ENCODE measurements at places on chromosomes 12 and 14. TPM values are rescaled to one million over a fixed set of nuclear protein-coding genes. Genes with fewer than 3 reads are reported as not detected.

Gene SLC4A8
- 5.7 TPM for total RNA-seq

Gene CDKL1
- total RNA-seq: 17.2 TPM

Gene LMBR1L
- 60.3 TPM for total RNA-seq

Gene PLEKHH1
- total RNA-seq: 6.1 TPM

DNA sequence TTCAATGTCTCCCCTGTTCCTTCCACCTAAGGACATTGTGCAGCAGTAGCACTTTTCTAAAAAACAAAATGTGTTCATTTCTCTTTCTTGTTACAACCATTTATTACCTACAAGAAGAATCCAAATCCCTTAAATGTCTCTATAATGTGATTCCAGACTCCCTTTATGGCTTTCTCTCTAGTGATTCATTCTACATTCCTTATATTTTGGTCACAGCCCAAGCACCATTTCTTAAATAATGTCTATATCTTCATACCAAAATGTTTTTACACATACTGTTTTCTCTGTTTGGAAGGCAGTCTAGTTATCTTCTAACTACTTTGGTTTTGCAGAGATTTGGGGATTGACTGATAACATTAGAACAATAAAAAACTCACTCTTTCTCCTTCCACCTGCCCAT, 1037.3 kb upstream of the FLRT2 start:
- no peaks in the 10 kb centered on the region for H3K27me3 ChIP-seq
- H3K27ac ChIP-seq: no peak overlapping the region
- H3K4me1 ChIP-seq: no peaks in the 10 kb centered on the region

- no peaks in the 10 kb centered on the region for H3K36me3 ChIP-seq
- peaks cover 31% of the 10 kb centered on the region for H3K4me1 ChIP-seq
- H3K4me3 ChIP-seq: no peak overlapping the region
Measured at GRCh38 chr14:61610900-61611299, 84.4 kb upstream of the HIF1A start.

- DNase-seq: no peak
- no peak overlapping the region for H3K4me3 ChIP-seq
- no peak overlapping the region for H3K27ac ChIP-seq
- no peaks in the 10 kb centered on the region for H3K36me3 ChIP-seq
- H3K27me3 ChIP-seq: no peaks in the 10 kb centered on the region
Measured at GRCh38 chr12:11654802-11655201, 5.3 kb downstream of the ETV6 start.

- H3K4me1 ChIP-seq: no peaks in the 10 kb centered on the region
- no peak overlapping the region for H3K4me3 ChIP-seq
- H3K36me3 ChIP-seq: no peaks in the 10 kb centered on the region
Measured at GRCh38 chr14:98890556-98891340, 381.2 kb downstream of the BCL11B start.

- no peak for DNase-seq
- H3K27ac ChIP-seq: peak overlapping the region; percentile 92
- peaks cover 13% of the 10 kb centered on the region for H3K36me3 ChIP-seq
- no peaks in the 10 kb centered on the region for H3K27me3 ChIP-seq
Measured at GRCh38 chr12:48351022-48351708, 446 bp upstream of the ZNF641 start.

DNA sequence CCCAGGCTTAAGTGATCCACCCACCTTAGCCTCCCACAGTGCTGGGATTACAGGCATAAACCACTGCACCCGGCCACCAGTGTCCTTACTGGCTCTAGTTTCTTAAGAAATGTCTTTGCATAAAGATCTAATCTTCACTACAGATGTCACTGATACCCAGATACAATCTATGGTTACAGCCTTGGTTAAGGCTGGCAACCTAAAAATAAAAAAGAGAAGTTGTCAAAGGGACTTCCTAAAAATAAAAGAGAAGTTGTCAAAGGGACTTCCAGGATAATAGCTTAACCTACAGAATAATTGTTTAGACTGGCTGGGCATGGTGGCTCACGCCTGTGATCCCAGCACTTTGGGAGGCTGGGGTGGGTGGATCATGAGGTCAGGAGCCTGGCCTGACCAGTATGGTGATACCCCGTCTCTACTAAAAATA, 27.6 kb downstream of the ETFBKMT start:
- H3K4me3 ChIP-seq: no peak overlapping the region
- H3K27me3 ChIP-seq: no peaks in the 10 kb centered on the region
- H3K4me1 ChIP-seq: peaks cover 19% of the 10 kb centered on the region

GRCh38 chr14:63454436-63454835, 88.7 kb downstream of the PPP2R5E start:
- H3K36me3 ChIP-seq: no peaks in the 10 kb centered on the region
- no peak overlapping the region for H3K4me3 ChIP-seq
- peaks cover 11% of the 10 kb centered on the region for H3K4me1 ChIP-seq

DNA sequence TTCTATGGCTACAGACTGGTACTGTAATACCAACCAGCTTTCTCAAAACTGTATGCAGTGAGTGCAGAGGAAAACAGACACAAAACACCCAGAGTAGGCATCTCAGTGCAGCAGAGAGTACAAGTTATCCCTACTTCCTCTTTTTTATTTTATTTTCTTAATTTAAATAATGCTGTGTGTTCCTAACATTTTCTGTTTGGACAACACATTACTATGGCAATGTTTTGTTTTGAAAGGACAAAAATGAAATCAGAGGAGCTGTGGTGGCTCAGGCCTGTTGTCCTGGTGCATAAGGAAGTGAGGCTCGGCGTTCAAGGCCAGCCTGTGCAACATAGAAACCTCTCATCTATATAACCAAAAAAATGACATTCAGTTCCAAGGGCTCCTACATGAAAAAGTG, 33.7 kb upstream of the SELPLG start:
- DNase-seq: no peak
- peak overlapping the region; percentile 89 for H3K27ac ChIP-seq
- H3K4me1 ChIP-seq: peaks cover 61% of the 10 kb centered on the region
- no peaks in the 10 kb centered on the region for H3K27me3 ChIP-seq

DNA sequence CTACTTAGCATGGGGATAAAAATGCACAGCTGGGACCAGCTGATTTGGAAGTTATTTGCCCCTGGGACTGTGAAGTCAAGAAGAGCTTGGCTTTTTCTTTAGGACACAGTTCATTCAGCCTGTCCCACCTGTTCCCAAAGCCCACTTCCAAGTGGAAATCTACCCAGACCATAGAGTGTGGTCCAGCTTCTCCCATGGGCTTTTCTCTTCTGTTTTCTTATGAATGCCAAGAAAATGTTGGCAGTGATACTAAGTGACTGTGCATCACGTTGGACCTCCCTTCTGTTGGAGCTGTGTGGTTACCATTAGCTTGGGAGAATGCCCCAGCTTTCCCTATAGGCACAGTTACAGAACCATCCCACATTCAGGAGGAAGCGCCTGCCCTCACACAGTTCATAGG, 89.4 kb downstream of the NT5DC3 start:
- no peak overlapping the region for H3K27ac ChIP-seq
- no peaks in the 10 kb centered on the region for H3K27me3 ChIP-seq
- no peaks in the 10 kb centered on the region for H3K4me1 ChIP-seq
- DNase-seq: no peak
- H3K36me3 ChIP-seq: peaks cover 38% of the 10 kb centered on the region

DNA sequence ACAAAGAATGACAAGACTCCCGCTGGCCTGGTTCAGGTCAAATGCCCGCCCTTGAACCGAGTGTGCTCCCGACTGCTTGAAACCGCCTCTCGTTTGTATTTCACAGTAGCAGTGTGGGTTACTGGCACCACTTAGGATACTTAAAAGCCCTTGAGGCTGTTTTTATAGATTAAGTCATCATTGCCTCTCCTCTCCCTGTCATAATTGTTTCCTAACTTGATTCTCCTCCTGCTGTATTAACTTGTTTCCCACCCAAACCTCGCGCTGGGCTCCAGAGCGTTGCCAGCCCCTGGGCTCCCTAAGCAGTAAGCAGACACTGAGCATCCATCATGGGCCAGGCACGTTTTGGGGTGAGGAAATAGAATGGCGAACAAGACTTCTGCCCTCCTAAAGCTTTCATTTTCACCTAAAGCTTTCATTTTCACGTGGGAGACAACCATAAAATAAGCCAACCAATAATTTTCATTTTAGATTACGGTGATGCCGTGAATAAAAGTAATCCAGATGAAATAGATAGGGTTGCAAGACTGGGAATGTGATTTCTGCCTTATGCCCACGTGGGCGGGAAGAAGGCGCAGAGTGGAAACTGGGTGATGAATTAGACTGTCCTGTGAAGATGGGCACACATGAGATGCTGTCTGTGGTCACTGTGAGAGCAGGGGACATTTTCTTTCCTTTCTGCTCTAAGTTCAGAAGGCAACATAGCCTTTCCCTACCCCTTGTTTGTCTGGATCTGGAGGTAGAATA, 97.5 kb downstream of the PPP2R5C start:
- no peaks in the 10 kb centered on the region for H3K27me3 ChIP-seq
- DNase-seq: no peak
- peaks cover 57% of the 10 kb centered on the region for H3K4me1 ChIP-seq
- no peak overlapping the region for H3K4me3 ChIP-seq

GRCh38 chr12:49536526-49537071, 2.2 kb upstream of the KCNH3 start:
- no peaks in the 10 kb centered on the region for H3K36me3 ChIP-seq
- DNase-seq: no peak
- peaks cover 23% of the 10 kb centered on the region for H3K27me3 ChIP-seq
- H3K4me3 ChIP-seq: no peak overlapping the region
- peaks cover 4% of the 10 kb centered on the region for H3K4me1 ChIP-seq
